ENCODE measurements at places on chromosomes 5 and 9. TPM values are rescaled to one million over a fixed set of nuclear protein-coding genes. Genes with fewer than 3 reads are reported as not detected.

ATOSB gene
- 7.2 TPM for total RNA-seq

DNA sequence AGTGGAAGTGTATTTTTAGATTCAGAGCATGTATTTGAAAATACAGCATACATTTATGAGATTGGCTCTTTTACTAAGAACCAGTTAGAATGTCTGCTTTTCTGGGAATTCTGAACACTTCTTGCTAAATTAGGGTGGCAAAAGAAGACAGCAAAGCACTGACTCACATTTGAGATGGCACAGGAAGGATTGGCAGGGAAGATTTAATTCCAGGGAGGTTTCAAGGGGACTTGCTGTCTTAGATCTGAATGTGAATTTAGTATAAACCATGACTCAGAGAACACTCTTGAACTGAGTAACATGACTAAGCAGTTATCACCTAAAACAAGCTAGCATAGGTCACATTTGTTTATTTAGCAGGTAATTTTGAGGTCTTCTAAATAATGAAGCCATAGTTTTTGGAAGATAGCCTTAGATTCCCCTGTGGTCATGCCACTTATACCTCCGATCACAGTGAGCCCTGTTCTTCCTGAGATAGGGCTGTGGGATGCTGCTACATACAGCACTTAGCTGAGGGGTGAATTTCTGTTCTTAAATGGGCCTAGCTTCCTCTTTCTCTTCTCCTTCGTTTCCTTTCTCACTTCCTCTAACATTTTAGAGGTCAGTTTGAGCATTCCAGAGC is 173.8 kb downstream of the PCSK1 start:
- no peak for DNase-seq
- no peak overlapping the region for H3K4me3 ChIP-seq
- H3K4me1 ChIP-seq, result no peaks in the 10 kb centered on the region
- H3K36me3 ChIP-seq, result no peaks in the 10 kb centered on the region

GRCh38 chr9:36345103-36345846 is 54.8 kb downstream of the RNF38 start:
- H3K36me3 ChIP-seq, result peaks cover 87% of the 10 kb centered on the region
- H3K4me1 ChIP-seq, result no peaks in the 10 kb centered on the region
- H3K27ac ChIP-seq, result no peak overlapping the region
- no peak for DNase-seq
- no peak overlapping the region for H3K4me3 ChIP-seq

- H3K4me1 ChIP-seq, result no peaks in the 10 kb centered on the region
- no peak overlapping the region for H3K4me3 ChIP-seq
- no peaks in the 10 kb centered on the region for H3K36me3 ChIP-seq
- no peak overlapping the region for H3K27ac ChIP-seq
These were observed 34.0 kb downstream of the ZNF618 start for GRCh38 chr9:113910036-113910639.

DNA sequence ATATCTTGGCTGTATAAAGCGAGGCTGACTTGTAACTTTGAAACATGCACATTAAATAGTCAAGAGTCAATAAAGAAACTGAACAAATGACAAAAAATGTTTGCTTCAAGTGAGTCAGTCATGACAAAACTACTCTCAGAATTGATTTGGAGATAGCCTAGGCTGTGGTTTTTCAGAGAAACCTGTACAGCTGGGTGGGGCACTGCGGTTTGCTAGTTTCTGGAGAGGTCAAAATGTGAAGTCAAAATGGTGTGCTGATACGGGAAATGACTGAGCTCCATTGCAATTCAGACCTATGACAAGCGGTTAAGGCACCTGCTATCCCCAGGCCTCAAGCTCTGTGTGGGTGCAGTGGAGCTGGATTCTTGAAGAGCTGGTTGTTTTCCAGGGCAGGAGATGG is 10.3 kb upstream of the CD180 start:
- H3K27me3 ChIP-seq, result no peaks in the 10 kb centered on the region
- peak overlapping the region; percentile 52 for H3K4me3 ChIP-seq
- H3K4me1 ChIP-seq, result peaks cover 73% of the 10 kb centered on the region
- peak overlapping the region; percentile 77 for H3K27ac ChIP-seq
- no peaks in the 10 kb centered on the region for H3K36me3 ChIP-seq

C9orf50 gene
- not detected for total RNA-seq

GRCh38 chr9:97543561-97543960 is 42.1 kb downstream of the TMOD1 start:
- H3K4me1 ChIP-seq, result no peaks in the 10 kb centered on the region
- no peaks in the 10 kb centered on the region for H3K27me3 ChIP-seq
- no peak overlapping the region for H3K4me3 ChIP-seq
- DNase-seq, result no peak

- DNase-seq, result no peak
- H3K4me1 ChIP-seq, result peaks cover 15% of the 10 kb centered on the region
- H3K4me3 ChIP-seq, result no peak overlapping the region
- no peaks in the 10 kb centered on the region for H3K36me3 ChIP-seq
- H3K27ac ChIP-seq, result no peak overlapping the region
These were observed 56.7 kb downstream of the ARHGAP26 start for GRCh38 chr5:142826741-142827492.

- no peaks in the 10 kb centered on the region for H3K4me1 ChIP-seq
- H3K27ac ChIP-seq, result no peak overlapping the region
- H3K4me3 ChIP-seq, result no peak overlapping the region
- no peaks in the 10 kb centered on the region for H3K36me3 ChIP-seq
These were observed 139.7 kb downstream of the CEP120 start for GRCh38 chr5:123283499-123283898.

GRCh38 chr5:122183098-122183787 is 53.9 kb downstream of the ZNF474 start:
- DNase-seq, result no peak
- H3K4me3 ChIP-seq, result no peak overlapping the region
- H3K4me1 ChIP-seq, result no peaks in the 10 kb centered on the region
- no peaks in the 10 kb centered on the region for H3K27me3 ChIP-seq
- no peaks in the 10 kb centered on the region for H3K36me3 ChIP-seq
